ENCODE measurements at places on chromosomes 2 and 18.

DNA sequence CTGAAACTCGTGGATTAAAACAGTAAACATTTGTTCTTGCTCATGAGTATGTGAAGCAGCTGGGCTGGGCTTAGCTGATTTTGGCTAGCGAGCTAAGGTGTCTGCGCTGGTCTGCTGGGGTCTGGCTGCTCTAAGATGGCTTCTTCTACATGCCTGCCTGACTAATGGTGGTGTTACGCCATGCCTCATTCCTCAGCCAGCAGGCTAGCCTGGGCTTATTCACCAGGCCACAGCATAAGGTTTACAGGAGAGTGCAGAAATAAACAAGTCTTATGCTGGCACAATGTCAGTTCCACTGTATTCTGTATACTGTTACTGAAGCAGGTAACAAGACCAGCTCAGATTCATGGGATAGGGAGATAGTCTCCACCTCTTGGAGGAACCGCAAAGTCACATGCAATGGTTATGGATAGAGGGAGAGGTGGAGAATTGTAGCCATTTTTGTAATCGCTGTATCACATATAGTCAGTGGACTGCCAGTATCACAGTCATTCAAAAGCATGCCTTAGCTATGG lies 80.0 kb downstream of the RHBDD1 start:
- no peak for DNase-seq

GRCh38 chr2:225930687-225931086 lies 531.2 kb downstream of the NYAP2 start:
- no peak for DNase-seq

DNA sequence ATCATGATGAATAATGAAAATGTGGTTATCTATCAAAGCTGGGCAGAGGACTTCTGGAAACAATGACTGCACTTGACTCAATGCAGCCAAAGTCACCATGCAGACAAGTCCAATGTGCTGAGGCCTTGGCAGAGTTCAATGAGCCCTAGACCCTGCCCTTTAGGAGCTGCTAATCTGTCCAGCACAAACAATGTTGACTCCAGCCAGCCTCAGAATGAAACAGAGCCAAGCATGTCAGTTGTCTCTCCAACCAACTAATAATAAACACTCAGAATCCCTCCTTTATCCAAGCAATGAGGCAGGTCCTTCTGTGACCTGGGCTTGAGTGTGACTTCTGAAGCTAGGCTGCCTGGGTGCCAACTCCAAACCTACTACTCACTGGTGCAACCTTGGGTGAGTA lies 270.6 kb downstream of the BCL11A start:
- DNase-seq, result no peak

GRCh38 chr18:63087421-63088230 lies 231.9 kb downstream of the BCL2 start:
- DNase-seq, result no peak

- no peak for DNase-seq
These were observed 1444.6 kb downstream of the SUCLG1 start for GRCh38 chr2:83014462-83014861.

DNA sequence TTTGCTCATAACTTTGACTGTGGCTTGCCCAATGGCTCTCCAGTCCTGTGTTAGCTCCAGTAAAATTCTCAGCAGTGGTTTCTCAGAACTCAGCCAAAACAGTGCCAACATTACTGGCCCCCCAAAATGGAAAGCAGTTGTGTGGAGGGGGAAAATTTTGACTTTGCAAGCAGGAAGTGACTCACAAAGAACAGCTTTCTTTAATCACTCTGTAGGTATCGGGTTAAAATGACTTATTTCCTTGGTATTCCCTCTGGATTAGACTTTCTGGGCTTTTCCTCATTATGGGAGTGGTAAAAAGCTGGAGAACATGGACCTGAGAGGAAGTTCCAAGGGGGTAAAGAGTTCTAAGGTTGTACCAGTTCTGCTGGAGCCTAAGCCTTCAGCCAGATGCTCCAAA lies 175.7 kb upstream of the RND3 start:
- no peak for DNase-seq

DNA sequence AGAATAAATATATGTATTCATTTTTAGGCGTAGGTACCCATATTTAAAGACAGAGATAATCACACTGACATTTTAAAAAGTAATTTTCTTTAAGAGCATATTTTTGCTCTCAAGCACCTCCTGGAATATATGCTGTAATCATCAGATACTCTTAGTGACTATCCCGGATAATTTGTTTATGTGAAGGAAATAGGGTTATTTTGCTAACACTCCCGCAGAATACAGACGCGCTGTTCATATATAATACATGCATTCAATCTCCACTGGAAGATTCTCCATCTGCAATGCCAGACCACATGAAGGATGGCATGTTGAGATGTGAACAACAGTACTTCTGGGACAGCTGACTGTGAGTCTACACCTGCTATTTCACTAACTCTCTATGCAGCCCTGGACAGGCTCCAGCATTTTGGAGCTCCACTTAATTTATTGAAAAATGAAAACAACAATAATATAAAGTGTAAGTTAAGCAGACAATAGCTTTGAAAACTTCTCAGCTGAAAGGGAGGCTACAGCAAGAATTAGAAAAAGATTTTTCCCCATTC lies 430.6 kb downstream of the TMX3 start:
- no peak for DNase-seq

DNA sequence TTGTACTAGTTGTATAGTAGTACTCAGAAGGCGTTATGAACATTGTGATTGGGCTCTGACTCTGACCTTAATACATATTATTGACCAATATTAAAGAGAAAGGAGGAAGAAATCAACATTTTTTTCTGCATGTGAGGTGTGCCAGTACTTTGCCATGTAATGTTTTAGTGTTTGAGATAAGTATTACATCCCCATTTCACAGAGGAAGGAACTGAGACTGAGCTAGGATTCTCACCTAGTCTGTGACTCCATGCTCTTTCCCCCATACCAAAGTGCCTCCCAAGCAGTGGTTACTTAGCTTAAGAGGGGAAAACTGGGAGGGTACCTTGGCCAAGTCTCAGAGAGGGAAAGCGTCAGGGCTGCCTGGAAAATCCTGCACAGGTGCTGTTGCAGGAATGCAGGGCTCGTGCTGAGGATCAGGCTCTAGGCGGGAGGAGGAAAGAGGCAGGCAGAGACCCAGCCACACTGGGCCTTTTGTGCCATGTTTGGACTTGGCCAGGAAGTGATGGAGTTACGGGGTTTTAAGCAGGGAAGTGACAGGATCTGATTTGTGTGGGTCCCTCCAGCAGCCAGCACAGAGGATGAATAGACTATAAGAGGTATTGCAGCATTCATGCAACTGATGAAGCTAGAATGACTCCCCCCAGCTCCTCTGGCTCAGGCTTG lies 1.7 kb downstream of the PNKD start:
- DNase-seq, result no peak

DNA sequence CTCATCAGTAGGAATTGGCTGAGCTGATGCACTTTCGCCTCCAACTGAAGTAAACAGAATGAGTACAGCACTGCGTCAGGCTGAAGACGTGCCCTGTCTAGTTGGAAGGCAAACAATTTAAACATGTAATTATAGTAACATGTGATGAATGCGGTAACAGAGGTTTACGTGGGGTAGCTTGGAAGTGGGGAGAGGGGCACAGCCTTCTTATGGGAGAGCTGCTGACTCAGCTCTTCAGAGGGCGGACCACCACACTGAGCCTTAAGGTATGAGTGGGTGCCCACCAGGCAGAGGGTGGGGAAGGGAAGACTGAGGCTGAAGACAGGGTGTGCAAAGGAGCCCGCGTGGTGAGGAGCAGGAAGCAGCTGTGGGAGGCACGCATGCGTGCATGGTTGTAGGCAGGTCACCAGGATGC lies 6.2 kb upstream of the EHD3 start:
- no peak for DNase-seq

- no peak for DNase-seq
These were observed 33.0 kb downstream of the GALNT5 start for GRCh38 chr2:157290525-157290924.

DNA sequence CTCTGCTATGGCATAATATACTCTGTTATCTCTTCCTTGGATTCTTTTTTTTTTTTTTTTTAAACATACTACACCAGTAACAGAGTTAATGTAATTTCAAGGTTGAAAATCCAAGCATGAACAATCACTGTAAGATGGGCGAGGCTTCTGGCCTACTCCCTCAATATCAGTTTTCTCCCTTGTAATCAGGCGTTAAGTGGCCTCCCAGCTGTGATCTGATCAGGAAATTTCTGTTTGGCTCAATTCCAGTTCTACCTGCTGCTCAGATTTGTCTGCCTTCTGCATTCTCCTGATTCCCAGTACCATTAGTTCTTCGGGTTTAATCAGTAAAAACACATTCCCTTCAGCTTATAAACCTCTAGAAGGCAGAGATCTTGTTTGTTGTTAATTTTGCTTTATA lies 18.6 kb downstream of the PRKD3 start:
- no peak for DNase-seq

GRCh38 chr2:210964141-210964764 lies 407.9 kb downstream of the CPS1 start:
- DNase-seq, result no peak

- no peak for DNase-seq
These were observed 66.6 kb downstream of the DIS3L2 start for GRCh38 chr2:232028071-232028470.

DNA sequence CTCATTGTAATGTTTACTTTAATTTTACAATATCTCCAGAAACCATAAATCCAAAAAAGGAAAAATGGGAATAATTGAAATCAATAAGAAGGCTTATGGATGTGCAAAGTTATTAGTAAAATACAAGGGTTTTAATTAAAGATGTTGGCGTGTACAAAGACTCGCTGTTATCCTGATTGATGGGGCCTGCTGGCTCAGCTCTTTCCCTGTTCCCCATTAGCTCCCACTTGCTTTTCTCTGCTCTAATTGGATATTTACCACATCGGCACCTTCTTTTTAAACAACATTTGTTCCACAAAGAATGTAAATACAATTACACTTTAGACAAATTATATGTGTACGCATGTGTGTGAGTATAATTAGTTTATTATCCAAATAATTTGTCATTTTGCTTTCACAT lies 796.6 kb downstream of the ERBB4 start:
- no peak for DNase-seq

- no peak for DNase-seq
These were observed 172.2 kb downstream of the TMEM247 start for GRCh38 chr2:46651363-46652099.

- no peak for DNase-seq
These were observed 425.4 kb upstream of the MMADHC start for GRCh38 chr2:150012986-150013385.

GRCh38 chr2:69616755-69617154 lies 26.8 kb downstream of the AAK1 start:
- DNase-seq, result no peak

DNA sequence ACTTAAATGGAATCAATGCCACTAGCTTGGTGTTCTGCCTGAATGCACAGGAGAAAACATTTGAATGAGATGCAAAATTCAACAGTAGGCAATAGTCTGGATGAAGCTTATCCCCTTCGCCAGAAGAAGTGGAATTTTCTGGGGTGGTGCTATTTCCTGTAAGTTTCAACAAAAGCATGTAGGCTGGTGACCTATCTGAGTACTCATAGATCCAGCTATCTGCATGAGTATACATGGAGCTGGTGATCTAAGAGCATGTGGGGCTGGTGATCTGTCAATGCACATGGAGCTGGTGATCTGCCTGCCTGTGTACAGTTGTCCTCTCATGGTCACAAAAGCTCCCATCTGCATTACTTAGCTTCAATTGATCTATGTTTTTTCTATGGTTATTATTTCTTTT lies 71.2 kb downstream of the SLC9A4 start:
- DNase-seq, result no peak

DNA sequence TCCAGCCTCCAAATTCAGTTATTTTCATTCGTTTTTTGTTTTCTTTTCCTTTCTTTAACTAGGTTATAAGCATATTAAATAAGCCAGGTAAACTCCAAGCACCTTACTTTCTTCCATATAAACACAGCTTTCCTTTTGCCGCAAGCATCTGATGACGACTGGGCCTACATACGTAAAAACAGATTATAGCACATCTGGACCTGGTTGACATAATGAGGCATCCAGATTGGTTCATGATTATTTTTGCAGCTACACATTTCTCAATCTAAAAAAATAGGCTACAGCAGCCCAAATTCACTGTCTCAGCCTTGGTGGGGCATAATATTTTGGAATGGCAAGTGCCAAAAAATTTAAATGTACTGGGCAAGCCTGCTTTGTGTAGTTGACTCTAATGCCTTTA lies 7.7 kb downstream of the CYP1B1 start:
- DNase-seq, result no peak

DNA sequence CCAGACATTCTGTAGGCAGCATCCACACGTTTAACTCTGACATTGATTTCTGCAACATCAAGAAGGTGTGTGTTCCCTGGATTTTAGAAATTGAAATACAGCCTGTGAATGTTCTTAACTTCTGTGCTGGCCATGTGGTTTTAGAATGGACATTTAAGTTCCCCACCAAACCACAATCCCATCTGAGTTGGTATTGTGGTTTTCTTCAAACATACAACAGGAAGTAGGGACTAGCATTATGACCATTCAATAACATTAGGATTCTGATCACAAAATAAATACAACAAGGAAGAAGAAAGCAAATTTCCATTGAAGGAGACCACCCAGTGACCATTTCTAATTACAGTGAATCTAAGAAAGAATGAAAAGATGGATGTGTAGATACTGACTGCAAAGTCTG lies 51.2 kb downstream of the MAP3K20 start:
- DNase-seq, result no peak

DNA sequence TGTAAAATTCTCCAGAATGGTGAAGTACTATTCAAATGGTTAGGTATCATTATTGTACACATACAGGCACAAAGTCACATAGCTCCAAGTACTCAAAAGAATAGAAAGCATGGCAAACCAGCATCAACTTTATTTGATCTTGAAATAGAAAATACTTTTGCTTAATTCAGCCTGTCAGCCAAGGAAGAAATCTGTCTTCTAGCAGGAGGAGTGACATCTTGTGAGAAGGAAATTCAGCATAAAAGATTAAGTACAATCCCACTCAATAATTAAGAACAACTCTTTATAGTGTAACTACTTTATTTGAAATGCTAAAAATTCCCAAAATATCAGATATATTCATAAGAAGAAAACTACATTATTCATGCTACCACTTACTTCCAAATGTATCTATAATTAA lies 15.8 kb downstream of the DNAJC27 start:
- no peak for DNase-seq

DNA sequence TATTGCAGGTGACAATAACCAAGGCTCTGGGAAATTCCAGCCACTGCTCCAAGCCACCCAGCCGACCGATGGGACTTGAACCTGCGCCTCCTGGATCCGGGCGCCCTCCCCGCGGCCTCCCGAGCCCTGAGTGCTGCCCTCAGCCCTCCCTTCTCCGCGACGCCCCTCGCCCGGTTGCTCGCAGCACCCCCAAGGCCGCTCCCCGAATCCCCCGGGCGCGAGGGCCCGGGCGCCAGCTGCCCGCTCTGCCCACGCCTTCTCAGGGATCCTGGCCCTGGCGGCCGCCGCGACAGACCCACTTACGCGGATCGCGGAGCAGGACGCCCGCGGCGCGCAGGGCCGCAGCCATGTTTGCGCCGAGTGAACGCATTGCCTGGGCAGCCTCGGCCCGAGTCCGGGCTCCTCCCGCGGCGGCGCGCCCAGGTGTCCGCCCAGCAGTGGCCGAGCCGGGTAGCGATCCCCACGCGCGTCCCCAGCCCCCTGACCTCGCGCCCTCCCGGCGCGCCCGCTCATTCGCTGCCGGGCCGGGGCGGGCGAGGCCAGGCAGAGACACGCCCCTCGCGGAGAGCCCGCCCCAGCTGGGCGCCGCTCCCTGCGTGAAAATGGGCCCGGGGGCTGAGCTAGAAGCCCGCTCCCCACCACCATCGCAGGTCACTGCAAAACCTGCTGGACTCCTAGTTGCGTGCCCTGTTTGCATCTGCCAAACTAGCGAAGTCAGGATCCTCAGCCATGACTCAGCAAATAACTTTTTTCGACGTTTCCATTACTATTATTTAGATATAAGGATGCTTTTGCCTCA lies at the start of gene FECH:
FECH (minus strand) TSS at position 452 of the 799 bp plus-strand sequence; CDS start at position 370, 82 bp downstream.
- peak; percentile 89 for DNase-seq

- DNase-seq, result no peak
These were observed 93.3 kb downstream of the KLHL29 start for GRCh38 chr2:23478087-23478932.

All from ascending aorta (tissue), 2 donors.